ENCODE measurements at places on chromosomes 3 and 15.

- DNase-seq: no peak
Observed at GRCh38 chr3:71893122-71893521, 108.2 kb upstream of the PROK2 start.

GRCh38 chr3:168139947-168140346, 44.2 kb upstream of the GOLIM4 start:
- DNase-seq: no peak

DNA sequence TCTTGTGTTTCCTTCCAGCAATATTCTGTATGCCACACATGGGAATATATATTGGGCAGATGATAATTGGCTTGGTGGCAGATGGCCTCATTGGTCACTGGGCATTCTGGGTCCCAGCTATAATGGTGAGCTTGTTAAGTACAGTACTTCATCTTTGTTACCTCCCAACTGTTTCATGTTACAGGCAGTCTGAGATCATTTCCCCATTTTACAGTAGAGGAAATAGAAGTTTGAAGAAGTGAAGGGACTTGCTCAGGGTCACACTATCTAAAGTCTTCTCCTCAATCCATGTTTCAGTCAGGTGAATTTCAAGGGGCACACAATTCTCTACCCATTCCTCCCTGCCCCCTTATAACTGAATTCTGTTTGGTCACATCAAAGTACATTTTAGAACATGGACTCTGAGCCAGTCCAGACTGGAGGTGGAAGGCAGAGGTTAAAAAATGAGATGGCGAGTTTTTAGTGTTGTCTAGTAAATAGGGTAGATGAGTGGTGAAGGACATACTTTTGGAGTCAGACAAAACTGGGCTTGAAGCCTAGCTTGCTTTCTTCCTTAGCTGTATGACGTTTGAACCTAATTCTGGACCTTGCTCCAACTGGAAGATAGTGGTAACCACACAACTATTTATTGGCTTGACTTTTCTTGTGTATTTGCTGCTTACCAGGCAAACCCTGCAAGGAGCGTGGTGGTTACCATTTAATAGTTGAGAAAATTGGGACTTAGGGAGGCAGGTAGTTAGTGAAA, 2.5 kb downstream of the EEFSEC start:
- DNase-seq: no peak

GRCh38 chr15:78207641-78208340, 26.6 kb downstream of the ACSBG1 start:
- no peak for DNase-seq

DNA sequence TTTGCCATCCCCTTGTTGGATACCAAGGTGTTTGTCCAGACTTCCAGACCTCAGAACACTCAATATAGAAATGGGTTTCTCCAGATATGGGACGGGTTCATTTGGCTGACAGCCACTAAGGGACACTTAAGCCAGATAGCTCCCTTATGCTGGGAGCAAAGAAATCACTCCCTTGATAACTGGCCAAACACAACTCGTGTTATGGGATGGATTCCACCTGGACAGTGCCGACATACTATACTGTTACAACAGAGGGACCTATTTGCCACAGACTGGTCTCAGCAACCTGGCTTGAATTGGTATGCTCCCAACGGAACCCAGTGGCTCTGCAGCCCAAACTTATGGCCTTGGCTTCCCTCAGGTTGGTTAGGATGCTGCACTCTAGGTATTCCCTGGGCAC, 114.0 kb upstream of the PLCL2 start:
- DNase-seq: no peak

DNA sequence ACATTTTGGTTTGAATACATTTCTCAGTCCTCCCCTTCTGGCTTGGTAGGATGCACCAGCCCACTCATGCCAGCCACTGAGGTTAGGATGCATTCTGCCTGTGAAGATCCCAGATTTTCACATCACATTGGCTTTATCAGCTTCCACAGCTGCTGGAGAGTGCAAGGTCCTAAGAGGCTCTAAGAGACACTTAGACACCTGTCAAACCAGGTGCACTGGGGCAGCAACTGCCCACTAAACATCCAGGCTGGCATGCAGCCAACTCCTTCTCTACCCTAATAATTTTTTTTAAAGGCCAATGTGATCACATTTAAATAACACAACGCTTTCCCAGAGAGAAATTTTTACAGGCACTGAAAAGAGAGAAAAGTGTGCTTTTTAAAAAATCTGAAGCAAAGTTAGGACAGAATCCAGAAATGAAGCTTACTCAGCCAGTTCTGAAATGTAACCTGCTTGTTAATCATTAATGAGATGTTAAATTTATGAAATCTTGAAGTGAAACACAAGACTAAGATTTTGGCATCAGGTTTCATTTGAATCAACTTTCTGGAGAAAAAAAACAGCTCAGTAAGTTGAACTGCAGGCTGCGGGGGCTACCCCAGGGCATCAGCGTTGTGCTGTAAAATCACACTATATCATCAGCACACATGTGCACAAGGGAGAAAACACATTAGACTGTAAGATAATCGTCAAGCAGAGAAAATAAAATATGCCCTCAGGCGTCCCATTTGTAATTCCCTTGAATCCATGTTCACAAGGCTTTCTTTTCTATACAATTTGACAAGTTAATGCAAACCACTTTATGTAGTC, 312.9 kb downstream of the ZBBX start:
- no peak for DNase-seq

- no peak for DNase-seq
Observed at GRCh38 chr15:57146506-57147201, 228.2 kb downstream of the TCF12 start.

DNA sequence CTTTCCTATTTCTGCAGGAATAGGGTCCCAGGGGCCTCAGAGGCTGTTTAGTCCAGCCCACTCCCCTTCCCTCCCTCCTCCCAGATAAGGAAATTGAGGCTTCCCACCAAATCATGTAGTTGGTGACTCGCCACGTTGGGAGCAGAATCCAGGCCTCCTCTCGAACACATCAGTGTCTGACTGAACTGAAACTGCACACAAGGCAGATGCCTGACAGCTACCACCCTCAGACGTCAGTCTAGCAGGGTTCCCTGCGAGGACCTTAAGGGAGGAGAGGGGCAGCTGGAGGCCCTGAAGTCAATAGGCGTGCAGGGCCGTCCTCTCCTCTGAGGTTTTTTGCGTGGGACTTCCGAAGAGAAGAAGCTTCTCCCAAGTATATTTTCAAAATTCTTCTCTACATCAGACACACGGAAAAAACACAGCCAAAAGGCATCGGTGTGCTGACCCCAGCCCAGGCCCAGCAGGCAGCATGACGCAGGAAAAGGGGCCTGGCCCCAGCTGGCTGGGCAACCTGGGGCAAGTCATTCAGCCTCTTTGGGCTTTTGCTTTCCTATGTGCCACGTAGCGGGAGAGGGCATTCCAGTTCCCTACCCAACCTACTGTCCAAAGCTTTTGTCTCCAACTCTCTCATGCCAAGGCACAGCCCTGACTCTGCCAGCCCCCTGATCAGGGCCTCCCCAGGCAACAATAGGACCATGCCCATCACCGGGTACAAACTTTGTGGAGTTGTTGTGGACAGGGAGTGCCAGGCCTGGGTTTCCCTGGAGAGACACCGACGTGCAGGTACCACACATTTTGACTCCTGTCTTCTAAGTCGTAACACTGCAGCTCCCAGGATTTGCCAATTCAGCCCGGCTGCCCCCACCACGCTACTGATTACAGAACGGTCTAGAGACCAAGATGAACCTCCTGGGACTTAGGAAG, 283.1 kb downstream of the XXYLT1 start:
- DNase-seq: no peak

- DNase-seq: no peak
Observed at GRCh38 chr3:113690482-113690881, 6.0 kb downstream of the USF3 start.

GRCh38 chr15:58297639-58298038, 134.2 kb upstream of the LIPC start:
- no peak for DNase-seq

DNA sequence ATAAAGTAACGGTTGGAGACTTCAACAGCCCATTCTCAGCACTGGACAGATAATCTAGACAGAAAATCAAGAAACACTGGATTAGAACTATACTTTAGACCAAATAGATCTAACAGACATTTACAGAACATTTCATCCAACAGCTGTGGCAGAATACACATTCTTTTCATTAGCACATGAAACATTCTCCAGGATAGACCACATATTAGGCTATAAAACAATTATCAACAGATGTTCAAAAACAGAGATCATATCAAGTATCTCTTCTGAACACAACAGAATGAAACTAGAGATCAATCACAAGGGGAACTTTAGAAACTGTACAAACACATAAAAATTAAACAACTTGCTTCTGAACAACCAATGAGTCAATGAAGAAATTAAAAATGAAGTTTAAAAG, 133.3 kb downstream of the ADAM10 start:
- no peak for DNase-seq

- no peak for DNase-seq
Observed at GRCh38 chr3:63753567-63753966, 65.5 kb upstream of the C3orf49 start.

- no peak for DNase-seq
Observed at GRCh38 chr3:21216598-21216997, 534.4 kb downstream of the ZNF385D start.

DNA sequence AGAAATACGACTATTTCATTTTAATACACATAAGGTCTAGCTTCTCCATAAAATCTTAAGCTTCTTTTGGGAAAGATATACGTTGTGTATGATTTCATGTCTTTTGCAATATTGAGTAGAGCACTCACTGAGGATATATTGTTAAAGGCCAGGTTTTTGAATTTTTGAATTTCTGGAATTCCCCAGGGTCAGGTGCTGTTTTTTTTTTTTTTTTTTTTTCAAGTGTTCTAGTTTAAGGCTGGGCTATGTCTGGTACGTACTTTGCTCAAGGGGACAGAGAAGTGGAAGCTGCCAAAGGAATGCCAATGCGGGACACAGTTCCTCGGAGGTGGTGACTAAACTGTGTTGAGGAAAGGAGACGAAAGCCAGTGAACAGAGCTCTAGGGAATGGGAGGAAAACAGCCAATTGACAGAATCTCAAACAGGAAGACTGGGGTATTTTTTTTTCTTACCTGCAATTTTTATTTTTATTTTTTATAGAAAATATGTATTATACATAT, 510.5 kb upstream of the CBLB start:
- no peak for DNase-seq

GRCh38 chr15:66865622-66866611, 163.9 kb downstream of the SMAD6 start:
- DNase-seq: no peak

- DNase-seq: no peak
Observed at GRCh38 chr3:73451301-73451944, 173.3 kb downstream of the PDZRN3 start.

DNA sequence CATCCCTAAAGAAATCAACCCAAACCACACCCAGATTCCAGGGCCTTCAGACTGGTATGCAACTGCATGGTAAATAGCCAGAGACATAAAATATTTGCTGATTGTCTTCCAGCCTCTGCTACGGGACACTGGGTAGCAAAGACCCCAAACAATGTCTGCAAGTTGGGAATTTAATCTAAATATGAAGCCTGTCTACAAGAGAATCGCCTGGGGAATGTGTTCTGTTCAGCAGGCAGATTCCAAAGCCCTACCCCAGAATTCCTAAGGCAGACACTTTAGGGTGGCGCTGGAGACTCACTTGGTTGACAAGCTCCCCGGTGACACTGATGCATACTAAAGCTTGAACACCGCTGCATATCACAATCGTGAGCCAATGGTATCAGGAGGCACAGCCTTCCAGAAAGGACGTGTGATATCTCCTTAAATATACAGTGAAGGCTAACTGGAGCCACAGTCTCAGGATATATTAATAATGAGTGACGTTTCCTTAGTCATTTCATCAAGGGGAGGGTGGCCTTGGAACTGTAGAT, 684.1 kb downstream of the NTRK3 start:
- DNase-seq: no peak

DNA sequence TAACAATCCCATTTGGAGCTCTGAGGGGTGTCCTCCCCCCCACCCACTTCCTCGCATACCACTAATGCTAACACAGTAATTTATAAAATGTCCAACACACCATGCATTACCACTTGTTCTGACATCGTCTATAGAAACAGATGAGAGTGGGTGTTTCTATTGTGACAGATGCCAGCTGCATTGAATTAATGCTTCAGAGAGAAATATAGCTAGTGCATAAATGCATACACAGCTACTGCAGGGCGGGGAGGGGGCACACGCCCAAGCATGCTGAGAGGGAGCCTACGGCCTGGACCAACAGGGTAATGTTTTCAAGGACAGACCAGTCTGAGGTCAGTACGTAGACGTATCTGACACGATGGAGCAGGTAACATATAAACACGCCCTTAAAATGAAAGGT, 106.0 kb upstream of the FEZF2 start:
- DNase-seq: no peak

GRCh38 chr3:54593653-54594052, 334.2 kb downstream of the LRTM1 start:
- no peak for DNase-seq

- DNase-seq: no peak
Observed at GRCh38 chr3:177778633-177779032, 581.4 kb upstream of the TBL1XR1 start.

GRCh38 chr15:33126559-33127290, 67.8 kb downstream of the FMN1 start:
- peak; percentile 27 for DNase-seq

DNA sequence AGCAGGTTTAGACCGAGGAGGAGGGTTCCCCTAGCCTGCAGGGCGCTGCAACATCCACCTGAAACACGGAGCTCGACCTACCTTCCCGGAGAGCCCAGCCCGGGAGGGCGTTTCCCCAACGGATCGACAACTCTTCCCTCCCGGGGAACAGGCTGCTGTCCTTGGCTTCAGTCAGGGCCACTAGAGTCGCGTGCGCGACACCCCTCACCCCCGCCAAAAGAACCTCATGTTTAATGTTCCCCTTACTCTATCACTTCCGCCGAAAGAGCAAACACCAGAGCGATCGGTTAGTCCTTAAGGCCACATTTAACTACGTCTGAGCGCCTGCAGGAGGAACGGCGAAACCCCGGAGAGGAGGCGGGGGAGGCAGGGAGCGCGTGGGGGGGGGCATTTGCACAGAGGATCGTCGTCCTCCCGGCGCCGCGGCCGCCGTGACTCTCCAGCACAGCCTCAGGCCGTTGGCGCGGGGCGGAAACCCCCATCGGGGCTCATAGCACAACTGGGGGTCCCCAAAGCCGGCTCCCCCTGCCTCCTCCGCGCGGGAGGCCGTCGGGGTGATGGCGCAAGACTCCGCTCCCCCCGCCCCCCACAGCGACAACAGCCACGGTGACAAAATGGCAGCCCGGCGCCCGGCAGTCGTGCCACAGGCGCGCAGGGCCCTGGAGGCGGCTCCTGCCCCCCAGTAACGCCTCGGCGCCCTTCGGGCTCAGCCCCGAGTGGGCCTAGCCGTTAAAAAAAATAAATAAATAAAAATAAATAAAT, 3.2 kb downstream of the ANP32A start:
- DNase-seq: no peak

DNA sequence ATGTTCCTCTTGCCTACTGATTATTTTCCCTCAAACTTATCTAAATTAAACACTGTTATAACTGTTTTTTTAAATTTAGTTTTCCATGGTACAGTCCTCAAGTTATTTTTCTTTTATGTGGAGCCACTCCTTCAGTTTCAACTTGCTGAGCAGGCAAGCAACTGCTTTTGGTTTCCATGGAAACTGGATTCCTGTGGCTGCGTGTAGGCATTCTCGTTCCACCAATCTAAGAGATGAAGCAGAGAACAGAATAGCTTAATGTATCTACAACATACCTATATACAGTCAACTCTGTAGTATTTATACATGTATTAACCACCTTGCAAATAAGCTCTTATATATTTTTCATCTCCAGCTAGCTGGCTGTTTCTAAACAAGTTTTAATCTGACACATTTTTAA, 25.8 kb upstream of the ANXA2 start:
- DNase-seq: no peak

GRCh38 chr15:60264088-60264487, 133.7 kb downstream of the ANXA2 start:
- no peak for DNase-seq

- DNase-seq: no peak
Observed at GRCh38 chr3:14157951-14158350, 20.4 kb downstream of the XPC start.
